ENCODE measurements at places on chromosomes 16 and 17. TPM values are rescaled to one million over a fixed set of nuclear protein-coding genes. Genes with fewer than 3 reads are reported as not detected.

GRCh38 chr16:69600202-69600601 lies 34.4 kb downstream of the NFAT5 start:
- no peak for DNase-seq

- DNase-seq: no peak
These were observed 7.7 kb upstream of the ST6GALNAC2 start for GRCh38 chr17:76593384-76593826.

DNA sequence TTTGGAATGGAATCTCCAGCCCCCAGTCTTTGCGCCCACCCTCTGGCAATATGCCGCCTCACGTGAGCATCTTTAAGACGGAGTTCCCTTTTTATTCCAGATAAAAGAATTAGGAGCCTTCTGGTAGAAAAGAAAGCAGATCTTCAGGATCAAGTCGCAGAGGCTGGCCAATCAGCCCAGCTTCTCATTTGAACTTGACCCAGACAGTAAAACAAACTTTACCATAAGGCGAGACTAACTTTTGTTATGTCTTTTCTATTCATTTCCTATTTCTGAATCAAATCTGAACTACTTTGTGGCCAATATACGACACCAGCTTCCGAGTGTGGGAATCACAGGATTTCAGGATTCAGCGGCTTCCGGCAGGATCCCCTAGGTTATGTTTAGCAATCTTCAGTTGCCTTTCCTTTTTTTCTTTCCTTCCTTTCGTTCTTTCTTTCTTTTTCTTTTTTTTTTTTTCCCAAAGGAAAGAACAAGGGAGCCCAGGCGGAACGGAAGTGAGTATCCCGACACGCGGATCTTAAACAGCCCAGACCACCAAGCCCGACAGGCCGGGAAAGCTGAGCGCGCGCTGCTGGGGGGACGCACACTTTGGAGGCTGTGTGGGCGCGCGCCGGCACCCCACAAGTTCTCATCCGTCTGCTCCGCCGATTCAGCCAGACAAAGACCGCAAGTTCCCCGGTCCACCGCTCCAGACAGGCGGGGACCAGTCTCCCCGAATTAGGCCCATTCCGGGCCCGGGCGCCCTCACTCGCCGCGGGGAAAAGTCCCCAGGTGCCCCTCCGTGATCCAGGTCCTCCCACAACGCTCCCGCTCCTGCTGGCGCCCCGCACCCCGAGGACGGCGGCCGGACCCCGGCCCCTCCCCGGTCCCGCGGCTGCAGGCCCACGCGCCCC lies 633 bp downstream of the TBC1D16 start:
- no peak for DNase-seq

GRCh38 chr17:15249487-15249886 lies 15.6 kb downstream of the PMP22 start:
- DNase-seq: no peak

DNA sequence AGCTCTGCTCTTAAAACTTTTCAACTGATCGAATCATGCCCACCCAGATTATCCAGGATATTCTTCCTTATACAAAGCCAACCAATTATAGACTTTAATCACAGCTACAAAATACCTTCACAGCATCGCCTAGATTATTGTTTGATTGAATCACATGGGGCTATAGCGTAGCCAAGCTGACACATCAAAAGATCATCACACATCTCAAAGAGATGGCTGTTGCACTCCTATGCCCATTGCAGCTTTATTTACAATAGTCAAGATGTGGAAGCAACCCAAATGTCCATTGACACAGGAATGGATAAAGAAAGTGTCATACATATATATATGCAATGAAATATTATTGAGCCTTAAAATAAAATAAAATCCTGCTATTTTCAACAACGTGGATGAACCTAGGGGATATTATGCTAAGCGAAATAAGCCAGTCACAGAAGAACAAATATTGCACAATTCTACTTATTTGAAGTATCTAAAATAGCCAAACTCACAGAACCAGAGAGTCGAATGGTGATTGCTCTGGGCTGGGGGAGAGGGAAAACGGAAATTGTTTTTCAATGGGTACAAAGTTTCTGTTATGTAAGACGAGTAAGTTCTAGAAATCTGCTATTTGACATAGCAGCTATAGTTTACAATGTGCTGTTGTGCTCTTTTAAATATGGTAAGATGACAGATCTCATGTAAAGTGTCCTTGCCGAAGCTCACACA lies 60.9 kb upstream of the ERCC4 start:
- no peak for DNase-seq

DNA sequence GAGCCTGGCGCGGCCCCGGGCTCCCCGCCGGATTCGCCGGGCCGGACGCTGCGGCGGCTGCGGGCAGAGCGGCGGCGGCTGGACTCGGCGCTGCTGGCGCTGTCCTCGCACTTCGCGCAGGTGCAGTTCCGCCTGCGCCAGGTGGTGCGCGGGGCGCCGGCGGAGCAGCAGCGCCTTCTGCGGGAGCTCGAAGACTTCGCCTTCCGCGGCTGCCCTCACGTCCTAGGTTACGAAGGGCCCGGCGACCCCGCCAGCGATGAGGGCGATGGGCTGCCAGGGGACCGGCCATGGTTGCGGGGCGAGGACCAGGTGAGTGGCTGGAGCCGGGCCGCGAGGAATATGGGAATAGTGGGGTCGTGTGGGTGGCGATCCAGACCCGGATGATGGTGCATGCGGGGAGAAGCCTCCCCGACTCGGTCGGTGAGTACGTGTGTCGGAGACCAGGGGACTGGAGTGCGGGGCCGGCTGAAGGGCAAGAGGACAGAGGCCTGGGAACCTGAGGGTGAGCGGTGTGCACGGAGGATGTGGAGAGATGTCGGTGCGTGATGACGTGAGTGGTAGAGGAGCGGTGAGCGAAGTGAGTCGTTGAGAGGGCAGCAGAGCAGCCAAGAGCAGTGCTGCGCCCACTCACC lies 517 bp downstream of the RUNDC1 start:
- DNase-seq: peak; percentile 75

ARHGDIG gene
- total RNA-seq: 5.7 TPM

DNA sequence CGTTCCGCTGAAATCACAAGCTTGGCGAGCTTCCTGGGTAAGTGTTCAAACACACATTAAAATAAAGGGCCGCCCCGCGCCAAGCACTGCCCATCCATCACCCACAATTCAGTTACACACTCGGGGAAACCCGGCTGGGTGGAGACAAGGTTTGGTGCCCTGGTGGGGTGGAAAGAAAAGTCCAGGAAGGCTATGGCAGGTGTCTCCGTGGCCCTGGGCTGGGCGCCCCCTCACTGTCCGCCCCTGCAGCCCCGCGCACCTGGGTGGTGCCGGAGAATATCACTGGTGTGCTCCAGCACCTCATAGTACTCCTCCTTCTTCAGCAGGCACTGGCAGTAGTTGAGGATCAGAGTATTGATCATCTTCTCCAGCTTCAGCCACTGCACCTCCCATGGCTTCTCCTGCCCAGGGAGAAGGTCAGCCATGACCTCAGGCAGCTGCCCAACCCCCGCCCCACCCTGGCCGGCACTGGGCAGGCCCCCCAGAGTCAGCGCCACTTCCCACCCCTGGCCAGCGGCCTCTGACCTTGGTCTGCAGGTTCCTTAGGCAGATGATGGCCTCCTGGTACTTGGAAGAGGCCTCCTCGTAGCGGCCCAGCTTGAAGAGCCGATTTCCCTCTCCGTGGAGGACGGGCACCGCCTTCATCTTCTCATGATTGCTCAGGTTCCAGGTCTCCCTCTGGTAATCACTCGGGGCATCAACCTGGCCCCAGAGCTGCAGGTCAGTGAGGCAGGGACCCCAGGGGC lies 8.4 kb downstream of the AIPL1 start:
- DNase-seq: no peak

DNA sequence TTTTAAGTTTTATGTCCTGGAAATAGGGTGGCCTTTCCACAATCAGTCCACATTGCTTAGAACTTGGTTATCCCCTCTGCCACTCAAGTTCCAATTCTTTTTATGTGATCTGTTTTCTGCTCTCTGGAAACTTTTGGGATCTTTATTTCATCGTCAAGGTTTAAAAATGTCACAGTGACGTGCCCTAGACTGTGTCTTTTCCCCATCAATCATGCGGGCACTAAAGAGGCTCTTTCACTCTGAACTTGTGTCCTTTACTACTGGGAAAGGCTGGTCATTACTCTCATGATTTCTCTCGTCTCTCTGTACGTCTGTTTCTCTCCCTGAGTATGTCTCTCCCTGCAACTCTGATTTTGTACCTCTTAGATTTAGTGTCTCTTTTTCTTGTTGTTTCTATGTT lies 189.8 kb upstream of the AXIN2 start:
- DNase-seq: no peak

DNA sequence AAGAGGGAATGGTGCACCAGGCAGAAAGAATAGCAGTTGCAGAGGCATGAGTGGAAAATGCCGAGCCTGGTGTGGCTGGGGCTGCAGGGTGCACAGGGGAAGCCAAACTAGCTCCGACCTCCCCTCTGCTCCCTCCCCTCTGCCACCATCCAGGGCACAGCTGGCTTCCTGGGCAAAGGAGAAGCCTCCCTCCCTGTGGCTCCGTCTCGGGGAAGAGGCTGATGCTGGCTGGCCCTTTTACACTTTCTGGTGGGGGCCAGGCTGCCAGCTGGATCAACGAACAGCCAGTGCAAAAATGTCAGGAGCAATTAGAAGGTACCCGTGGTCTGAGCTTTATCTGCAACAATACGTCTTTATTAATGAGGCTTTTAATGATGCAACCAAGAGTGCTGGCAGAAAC lies 37.1 kb upstream of the KCNJ12 start:
- DNase-seq: no peak

- peak; percentile 78 for DNase-seq
These were observed 78.6 kb upstream of the ZNF469 start for GRCh38 chr16:88303890-88304819.

GRCh38 chr17:5237541-5238016 lies 2.9 kb upstream of the SCIMP start:
- no peak for DNase-seq

CYGB gene
- 18.6 TPM for total RNA-seq

DNA sequence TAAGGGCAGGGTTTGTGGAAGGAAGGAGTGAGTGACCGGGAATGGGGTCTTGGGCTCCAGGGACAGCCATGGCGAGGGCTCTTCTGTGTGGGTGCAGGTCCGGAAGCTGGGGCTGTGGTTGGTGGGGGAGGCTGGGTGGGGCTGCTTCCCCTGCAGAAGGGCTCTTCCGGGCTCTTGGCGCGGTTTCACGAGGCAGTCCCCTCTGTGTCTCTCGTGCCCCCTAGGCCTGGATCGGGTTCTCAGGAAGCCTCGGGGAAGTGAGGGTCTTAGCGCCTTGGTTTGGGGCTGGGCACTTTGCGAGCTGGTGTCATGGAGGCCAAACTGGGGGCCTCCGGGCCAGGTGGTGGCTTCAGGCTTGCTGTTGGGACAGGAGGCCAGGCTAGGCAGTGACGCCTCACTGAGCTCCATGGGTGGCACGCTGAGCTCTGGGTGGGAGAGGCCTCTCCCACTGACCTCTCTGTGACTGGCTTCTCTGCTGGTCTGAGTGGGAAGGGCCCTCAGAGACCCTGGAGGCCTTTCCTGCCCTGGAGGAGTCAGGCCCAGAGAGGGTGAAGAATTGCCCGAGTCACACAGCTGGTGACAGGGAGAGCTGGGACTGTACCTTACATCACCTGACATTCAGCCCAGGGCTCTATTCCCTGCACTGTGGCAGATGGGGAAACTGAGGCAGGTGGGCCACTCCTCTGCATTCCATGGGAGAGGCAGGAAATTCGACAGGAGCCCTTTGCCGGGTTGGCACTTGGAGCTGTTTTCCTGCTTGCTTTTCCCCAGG lies 8.2 kb downstream of the ADCY7 start:
- no peak for DNase-seq

- DNase-seq: no peak
These were observed 414.1 kb upstream of the SALL1 start for GRCh38 chr16:51565184-51565583.

KRTAP4-6 gene
- not detected for total RNA-seq

GRCh38 chr16:89349947-89350633 lies 132.6 kb downstream of the ZNF778 start:
- no peak for DNase-seq

DNA sequence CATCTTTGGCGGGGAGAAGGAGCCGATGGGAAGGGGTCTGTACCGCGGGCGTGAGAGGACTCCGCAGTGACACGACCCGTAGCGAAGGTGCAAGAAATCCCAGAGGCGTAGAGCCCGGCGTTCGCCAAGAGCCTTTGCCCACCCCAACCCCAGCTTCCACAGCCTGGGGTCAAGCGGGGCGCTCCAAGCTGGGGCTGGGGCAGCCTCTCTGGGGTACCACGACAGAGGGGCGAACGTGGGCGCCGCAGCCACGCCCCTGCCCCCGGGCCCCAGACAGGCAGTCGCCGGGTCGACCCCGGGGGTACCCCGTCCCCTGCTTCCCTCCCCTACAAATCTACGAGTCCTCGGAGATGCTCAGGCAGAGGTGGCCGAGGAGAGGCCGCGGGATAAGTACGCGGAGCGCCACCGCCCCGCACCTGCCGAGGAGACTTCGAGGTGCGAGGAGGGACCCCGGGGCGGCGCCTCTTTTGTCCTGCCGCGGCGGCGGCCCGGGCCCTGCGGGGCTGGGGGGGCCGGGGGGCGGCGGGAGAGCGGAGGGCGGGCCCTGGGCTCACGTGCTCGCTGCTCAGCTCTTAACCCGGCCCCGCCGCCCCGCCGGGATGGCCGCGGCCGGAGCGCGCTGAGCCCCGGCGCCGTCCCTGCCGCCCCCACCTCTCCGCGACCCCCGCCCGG lies at the start of gene ADAM11:
ADAM11 (plus strand) TSS at position 575 of the 672 bp plus-strand sequence. CDS start 212 bp downstream, outside the sequence.
- no peak for DNase-seq

CRYBA1 gene
- total RNA-seq: not detected

DNA sequence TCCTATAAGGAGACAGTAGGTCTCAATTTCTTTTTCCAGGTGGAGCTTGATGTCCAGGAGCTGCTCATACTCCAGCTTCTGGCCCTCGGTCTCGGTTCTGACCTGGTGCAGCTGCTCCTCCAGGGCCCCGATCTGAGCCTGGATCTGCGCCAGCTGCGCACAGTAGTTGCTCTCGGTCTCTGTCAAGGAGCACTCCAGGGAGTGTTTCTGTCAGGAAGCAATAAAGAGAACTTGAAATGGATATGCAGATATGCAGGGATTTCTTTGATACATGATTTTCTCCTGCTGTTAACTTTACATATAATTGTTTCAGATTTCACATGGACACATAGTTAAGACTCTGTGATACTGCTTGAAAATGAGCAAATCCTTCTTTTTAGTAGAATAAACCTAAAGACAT lies 4.7 kb downstream of the KRT25 start:
- no peak for DNase-seq

DNA sequence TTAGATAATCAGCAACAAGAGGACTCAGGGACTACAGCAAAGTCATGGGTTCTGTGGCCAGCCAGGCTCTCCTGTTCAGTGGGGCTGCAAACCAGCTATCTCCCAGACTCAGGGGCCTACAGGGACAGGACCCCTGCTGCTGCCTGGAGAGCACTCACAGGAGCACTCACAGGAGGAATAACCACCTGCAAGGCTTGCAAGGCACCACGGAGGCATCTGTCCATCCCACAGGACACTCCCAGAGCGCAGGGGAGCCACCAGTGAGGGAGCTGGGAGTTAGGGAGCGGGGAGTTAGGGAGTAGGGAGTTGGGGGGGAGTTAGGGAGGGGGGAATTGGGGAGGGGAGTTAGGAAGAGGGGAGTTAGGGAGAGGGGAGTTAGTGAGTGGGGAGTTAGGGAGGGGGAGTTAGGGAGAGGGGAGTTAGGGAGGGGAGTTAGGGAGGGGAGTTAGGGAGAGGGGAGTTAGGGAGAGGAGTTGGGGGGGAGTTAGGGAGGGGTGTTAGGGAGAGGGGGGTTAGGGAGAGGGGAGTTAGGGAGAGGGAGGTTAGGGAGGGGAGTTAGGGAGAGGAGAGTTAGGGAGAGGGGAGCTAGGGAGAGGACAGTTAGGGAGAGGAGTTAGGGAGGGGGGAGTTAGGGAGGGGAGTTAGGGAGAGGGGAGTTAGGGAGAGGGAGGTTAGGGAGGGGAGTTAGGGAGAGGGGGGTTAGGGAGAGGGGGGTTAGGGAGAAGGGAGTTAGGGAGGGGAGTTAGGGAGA lies 5.7 kb downstream of the CANT1 start:
- peak; percentile 48 for DNase-seq

- DNase-seq: no peak
These were observed 43.5 kb downstream of the ST3GAL2 start for GRCh38 chr16:70395345-70395901.

Measured in sigmoid colon (tissue), 7 donors.